Right lobe of liver (tissue), 6 donors: ENCODE measurements at places on chromosomes 4 and X. TPM values are rescaled to one million over a fixed set of nuclear protein-coding genes. Genes with fewer than 3 reads are reported as not detected.

TCEAL7 gene
- total RNA-seq, result 0.34 TPM

MAB21L2 gene
- 0.31 TPM for total RNA-seq

MAGEA12 gene
- not detected for total RNA-seq

SMIM10 gene
- total RNA-seq, result 0.13 TPM
